NCI-H1417 treated with DMSO at 0.1 percent for 48 hours (cell line): ENCODE measurements at places on chromosomes 7 and 10.

GRCh38 chr7:100879685-100880261 lies 4.9 kb downstream of the SRRT start:
- no peak for DNase-seq

GRCh38 chr7:94540428-94540827 lies 30.8 kb downstream of the CASD1 start:
- DNase-seq, result no peak

- DNase-seq, result no peak
Observed at GRCh38 chr10:43228783-43229207, 38.1 kb downstream of the RASGEF1A start.

DNA sequence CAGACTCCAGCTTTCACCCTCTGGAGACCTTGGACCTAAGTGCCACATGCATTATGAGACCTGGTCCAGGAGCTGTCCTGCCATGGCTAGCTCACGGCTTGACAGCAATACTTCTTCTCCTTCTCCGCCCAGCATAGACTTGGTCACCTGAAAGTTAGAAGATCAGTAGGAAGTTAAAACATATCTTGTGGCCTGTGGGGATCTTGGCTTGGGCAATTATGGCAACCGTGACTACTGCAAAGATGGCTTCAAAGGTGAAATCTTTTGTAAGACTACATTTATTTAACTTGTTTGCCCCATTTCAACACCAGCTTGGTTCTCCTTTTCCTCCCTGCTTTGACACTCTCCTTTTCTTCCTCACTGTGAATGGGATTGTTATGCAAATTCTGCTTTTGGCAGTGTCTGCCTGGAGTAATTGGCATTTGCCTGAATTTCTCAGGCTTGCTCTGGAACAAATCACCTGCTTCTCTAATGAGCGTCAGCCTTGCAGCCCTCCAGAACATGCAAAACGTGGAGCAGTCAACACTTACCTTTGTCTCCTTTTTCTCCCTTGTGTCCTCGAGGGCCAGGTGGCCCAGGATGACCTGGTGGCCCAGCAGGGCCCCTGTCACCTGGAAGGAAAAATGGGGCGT lies 53.4 kb downstream of the COL17A1 start:
- no peak for DNase-seq

- DNase-seq, result no peak
Observed at GRCh38 chr10:7534480-7534852, 123.6 kb upstream of the SFMBT2 start.

- DNase-seq, result no peak
Observed at GRCh38 chr10:77669892-77670291, 32.3 kb upstream of the KCNMA1 start.

DNA sequence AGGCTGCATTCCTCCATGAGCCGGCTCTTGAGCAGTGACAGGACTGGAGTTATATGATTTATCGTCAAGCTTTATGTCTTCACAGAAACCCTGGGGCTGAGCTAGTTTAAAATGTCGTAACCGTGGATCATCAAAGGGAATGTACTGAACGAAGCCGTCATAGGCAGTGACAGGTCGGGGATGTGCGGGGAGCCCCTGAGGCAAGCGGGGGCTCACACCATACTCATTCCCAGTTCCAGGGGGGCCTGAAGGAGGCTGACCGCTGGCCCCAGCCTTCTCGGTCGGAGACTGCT lies 30.7 kb downstream of the JCAD start:
- DNase-seq, result no peak

- DNase-seq, result no peak
Observed at GRCh38 chr10:30037620-30038336, 21.6 kb downstream of the JCAD start.

DNA sequence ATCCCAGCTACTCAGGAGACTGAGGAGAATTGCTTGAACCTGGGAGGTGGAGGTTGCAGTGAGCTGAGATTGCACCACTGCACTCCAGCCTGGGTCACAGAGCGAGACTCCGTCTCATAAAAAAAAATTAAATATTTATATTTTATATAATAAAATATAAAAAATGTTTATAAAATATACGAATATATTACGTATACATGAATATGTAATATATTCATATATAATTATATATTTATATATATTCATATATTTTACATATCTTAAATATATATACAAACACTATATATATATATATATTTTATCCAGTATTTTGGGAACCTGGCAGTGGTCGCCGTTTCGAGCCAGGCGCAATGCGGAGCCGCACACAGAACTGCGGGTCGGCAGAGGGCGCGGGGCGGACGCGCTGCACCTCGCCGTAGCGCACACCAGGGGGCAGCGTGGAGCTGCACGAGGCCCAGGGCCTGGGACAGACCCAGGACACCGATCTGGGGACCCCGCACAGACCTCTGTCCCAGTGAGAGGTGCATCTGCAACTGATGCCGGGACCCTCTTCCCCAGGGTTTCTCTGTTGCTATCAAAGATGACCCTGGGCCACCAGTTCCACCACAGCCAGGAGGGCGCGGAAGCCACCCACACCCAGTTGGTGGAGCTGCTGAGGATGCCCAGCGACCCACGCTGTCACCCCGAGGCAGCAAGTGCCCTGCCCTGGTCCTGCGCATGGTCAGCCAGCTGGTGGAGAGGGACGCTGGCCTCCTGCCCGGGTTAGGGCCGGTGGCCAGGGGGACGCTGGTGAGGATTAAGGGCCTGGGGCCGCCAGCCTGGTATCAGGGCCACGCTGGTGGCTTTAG lies 22.7 kb downstream of the AP5Z1 start:
- no peak for DNase-seq

- DNase-seq, result no peak
Observed at GRCh38 chr10:30056281-30056680, 3.1 kb downstream of the JCAD start.

DNA sequence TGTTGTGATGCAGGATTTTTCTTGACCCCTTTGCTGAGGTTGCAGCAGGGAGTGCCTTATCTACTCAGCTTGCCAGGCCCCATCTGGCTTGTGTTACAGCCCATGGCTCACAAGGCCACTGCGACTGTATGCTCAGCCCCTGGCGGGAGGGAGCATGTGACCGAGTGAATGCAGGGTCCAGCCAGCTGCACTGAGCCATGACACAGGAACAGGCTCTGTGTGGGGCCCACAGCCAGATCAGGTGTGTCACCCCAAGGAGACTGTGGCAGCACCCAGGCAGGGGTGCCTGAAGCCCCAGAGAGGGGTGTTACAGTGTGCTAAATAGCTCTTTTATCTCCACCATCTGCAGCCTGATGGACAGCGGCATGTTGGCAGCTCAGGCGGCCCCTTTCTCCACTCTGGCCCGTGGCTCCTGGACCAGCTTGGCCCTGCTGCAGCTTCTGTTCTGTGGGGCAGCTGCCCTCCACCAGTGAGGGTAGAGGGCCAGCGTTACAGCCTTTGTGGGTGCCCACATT lies 2.6 kb upstream of the PCBD1 start:
- no peak for DNase-seq

DNA sequence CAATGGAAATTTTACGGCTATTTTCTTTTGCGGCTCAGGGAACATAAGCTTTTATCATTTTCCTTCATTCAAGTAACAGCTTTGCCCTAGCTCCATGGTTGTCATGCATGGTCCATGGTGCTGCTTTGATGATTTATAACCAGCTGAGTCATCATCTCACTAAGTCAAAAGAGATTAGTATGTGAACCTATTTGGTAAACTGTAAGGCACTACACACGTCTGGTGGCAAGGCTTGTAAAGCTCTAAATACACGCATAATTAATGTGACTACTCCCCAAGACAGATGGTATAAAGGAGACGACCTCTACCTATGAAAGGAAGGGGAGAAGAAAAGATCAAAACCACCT lies 340.2 kb downstream of the KCNMA1 start:
- DNase-seq, result no peak

DNA sequence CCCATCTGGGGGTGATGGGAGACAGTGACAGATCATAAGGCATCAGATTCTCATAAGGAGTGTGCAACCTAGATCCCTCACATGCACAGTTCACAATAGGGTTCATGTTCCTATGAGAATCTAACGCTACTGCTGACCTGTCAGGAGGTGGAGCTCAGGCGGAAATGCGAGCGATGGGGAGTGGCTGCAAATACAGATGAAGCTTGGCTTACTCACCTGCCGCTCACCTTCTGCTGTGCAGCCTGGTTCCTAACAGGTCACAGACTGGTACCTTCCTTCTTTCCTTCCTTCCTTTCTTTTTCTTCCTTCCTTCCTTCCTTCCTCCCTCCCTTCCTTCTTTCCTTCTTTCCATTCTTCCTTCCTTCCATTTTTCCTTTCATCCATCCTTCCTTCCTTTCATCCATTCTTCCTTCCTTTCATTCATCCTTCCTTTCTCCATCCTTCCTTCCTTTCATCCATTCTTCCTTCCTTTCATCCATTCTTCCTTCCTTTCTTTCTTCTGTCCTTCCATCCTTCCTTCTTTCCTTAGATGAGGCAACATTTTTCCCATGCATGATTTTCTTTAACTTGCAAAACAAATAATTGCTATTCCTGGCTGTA lies 370.0 kb upstream of the AUTS2 start:
- DNase-seq, result no peak

DNA sequence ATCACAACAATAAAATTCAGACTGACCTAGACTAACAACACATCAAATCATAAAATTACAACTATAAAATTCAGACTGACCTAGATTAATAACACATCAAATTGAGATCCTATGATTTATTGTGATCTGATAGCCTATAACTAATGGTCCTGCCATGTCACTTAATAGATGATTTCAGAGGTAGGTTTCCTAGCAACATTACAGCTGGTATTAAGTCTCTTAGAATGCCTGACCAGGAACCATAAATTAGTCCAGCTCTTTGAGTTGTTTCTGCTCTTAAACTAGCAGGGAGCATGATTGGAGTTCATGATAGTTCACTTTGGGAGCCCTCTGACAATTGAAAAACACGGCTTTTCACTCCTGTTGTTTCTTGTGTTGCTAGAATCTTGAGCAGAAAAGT lies 318.9 kb downstream of the BMPER start:
- peak; percentile 74 for DNase-seq

GRCh38 chr10:20034732-20035131 lies 218.5 kb downstream of the PLXDC2 start:
- no peak for DNase-seq

GRCh38 chr7:143385891-143386781 lies 5.0 kb downstream of the ZYX start:
- no peak for DNase-seq

- DNase-seq, result no peak
Observed at GRCh38 chr10:92787557-92788152, 60.7 kb upstream of the EXOC6 start.

GRCh38 chr10:113609704-113610108 lies 54.1 kb downstream of the NRAP start:
- no peak for DNase-seq

DNA sequence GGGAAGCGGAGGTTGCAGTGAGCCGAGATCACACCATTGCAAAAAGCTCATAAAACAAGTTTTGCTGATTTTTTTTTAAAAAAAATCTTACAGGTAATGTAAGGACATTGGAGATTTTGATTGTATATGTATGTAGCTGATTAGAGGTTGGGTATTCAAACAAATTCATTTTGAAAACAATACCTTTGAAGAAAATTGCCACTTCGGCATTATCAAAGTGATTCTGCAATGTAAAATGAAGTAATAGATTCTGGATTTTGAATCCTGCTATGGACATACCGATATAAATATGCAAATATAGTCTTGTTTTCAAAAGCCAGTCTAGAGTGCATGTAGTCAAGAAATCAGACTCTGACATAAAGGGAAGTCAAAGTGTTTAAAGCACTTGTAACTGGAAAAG lies 12.4 kb upstream of the IGF2BP3 start:
- DNase-seq, result no peak

DNA sequence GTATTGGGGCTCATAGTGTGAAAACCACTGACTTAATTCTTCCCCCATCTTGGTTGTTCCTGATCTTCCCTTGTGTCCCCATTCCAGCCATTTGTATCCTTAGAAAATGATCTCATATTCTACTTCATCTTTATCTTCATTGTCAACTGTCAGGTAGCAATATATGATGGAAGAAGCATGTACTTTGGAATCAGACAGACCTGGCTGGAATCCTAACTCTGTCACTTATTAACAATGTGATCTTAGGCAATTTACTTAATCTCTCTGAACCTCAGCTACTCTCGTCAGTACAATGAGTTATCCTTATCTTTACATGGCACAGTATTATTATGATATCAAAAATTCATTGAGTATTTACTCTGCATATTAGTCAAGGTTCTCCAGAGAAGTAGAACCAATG lies 10.1 kb downstream of the CFTR start:
- DNase-seq, result no peak

DNA sequence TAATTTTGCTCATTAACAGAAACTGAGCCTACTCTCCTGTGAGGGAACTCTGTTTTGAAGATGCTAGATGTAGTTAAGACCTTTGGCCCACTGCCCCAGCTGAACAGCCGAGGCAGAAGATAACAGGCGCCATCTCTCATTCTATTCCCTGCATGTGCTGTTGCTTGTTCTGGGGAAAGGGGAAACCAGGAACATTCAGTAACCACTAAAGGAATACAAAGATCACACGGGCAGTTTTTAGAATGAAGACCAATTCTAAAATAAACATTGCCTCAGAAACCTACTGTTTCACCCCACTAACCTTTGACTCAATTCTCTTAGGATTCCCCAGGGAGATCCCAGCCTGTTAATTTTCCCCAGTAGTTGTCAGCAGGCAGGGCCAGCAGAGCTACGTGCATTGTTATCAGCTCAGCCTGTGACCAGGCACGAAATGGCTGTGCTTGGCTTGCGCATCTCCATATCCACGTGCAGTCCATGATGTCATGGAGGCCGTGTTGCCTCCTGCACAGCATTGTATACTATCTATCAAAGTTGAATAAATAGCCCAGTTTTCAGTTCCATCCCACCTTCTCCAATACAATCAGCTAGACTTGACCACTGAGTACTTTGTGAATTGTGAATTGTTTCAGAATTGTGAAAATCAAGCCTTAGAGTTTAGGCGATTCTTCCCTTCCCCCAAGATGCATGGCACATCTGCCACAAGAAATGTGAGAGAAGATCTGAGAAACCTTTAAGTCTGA lies 36.0 kb downstream of the ANK3 start:
- DNase-seq, result no peak

GRCh38 chr10:55329796-55330195 lies 528.8 kb upstream of the PCDH15 start:
- DNase-seq, result no peak
